ENCODE measurements at places on chromosomes 5 and 9.
A peak's percentile ranks its signal among the peaks of the same experiment; 100 is the strongest.

GRCh38 chr5:129767927-129768380 lies 20.1 kb downstream of the MINAR2 start:
- peak; percentile 76 for DNase-seq

DNA sequence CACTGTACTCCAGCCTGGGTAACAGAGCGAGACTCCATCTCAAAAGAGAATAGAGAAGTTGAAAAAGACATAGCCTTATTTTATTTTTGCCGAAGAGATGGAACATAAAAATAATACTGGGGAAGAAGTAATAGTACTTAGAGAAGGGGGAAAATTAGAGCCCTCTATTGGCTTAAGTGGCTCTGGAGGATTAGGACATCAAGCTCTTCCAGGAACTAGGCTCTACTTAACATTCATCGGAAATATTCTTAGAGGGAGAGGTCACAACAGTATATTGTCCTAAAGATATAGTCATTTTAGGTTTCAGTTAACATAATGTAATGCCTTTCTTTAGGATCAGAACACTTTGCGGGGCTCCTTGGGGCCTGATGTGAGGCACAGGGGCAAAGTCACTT lies 86.0 kb upstream of the PLPP1 start:
- no peak for DNase-seq

DNA sequence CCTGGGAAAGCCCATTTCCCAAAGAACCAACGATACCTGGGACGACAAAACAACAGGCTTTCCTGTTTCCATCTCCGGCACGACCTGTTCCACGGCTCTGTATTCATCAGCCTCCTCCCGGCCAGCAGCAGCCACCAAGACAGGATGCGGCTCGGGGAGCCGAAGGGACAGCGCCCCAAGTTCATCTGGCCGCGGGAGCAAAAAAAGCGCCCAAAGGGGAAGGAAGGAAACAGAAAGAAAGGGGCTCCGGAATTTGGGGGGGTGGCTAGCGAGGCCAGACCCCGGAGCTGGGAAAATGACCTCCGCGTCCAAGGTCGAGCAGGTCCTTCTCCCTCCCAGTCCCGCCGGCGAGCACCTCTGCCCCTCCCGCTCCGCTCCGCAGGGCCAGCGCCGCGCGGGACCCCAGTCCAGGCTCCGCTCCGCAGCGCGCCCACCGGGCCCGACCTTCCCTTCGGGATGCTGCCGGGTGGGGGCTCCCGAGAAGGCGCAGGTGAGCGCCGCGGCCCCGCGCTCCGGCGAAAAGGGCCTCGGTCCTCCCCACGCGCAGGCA lies 608 bp downstream of the ELOVL7 start:
- no peak for DNase-seq

- no peak for DNase-seq
Observed at GRCh38 chr5:42583322-42583721, 160.1 kb downstream of the GHR start.

- no peak for DNase-seq
Observed at GRCh38 chr5:4191703-4192102, 596.1 kb downstream of the IRX1 start.

DNA sequence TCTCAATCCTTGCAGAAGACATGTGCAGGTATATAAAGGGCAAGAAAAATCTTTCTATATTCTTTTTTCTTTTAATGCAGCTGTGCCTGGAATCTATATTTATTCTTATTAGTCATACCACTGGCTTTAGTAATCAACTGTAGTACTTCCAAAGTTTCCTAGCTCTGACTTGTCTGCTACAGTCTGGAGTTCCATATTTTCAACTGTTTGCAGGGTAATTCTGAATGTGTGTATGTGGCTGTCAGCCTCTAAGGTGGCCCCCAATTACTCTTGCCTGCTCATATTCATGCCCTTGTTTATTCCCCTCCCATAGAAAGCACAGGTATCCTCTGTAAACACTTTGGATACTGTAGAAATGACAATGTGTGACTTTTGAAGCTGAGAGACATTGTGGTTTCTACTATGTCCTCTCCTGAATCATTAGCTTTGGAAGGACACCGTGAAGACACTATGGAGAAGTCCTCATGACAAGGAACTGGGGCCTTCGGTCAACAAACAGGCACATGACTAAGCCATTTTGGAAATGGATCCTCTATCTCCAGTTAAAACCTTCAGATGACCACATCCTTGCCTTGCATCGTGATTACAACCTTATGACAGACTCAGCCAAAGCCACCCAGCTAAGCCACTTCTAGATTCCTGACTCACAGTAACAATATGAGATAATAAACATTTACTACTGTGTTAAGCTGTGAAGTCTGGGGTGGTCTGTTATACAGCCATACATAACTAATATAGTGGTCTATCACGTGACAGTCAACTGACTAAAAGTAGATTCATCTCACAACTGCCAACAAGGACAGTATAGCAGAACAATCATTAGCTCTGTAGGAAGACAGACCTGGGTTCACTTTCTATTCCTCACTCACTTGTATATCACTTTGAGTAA lies 49.5 kb upstream of the SUSD1 start:
- DNase-seq = no peak

DNA sequence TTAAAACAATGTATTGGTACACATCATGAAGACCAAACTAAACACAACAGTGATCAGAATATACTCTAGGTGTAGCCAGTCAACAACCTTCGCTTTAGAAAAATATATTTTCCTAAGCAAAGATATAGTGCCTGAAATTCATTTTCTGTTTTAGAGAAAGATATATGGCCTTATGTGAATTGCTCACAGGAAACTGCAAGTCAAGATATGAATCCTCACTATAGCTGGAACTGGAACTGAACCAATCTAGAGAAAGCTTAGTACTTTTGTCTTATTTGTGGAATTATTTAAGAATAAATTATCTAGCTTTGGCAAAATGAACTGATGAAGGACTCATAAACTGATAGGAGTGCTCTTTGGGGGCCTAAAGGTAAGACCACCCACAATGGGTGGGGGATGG lies 27.3 kb downstream of the GZMK start:
- DNase-seq = no peak

DNA sequence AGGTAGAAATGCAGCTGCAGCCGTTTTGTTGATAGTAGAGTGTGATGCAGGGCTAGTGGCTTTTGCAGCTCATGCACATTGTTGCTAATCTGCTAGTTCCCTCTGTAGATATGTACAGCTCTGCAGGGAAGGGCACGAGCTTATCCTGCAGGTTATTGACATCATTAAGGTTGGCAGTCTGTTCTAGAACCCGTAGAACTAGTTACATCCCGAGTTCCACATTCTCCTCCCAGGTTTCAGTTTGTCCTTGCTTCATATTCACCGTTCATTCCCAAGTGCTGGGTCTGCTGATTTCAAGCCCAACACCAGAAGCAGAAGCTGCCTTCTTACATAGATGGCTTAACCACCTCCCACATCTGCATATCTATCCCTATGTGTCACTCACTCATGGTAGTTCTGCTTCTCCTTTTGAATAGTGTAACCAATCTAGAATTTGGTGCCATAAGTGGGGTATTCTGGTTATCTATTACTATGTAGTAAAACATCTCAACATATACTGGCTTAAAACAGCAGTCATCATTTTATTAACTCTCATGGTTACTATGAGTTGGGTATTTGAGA lies 38.1 kb downstream of the CRHBP start:
- no peak for DNase-seq

GRCh38 chr5:5560016-5560415 lies 137.5 kb downstream of the ICE1 start:
- no peak for DNase-seq

DNA sequence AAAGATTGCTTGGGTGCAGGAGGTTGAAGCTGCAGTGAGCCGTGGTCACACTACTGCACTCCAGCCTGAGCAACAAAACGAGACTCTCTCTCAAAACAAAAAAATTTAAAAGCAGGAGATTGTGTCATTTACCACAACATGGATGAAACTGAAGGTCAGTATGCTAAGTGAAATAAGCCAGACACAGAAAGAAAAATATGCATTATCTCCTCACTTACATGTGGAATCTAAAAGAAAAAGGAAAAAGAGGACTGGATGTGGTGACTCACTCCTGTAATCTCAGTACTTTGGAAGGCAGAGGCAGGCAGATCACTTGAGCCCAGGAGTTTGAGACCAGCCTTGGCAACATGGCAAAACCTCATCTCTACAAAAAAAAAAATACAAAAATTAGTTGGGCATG lies 146.8 kb upstream of the DAPK1 start:
- no peak for DNase-seq

- DNase-seq = no peak
Observed at GRCh38 chr5:53010814-53011213, 21.7 kb downstream of the ITGA2 start.

DNA sequence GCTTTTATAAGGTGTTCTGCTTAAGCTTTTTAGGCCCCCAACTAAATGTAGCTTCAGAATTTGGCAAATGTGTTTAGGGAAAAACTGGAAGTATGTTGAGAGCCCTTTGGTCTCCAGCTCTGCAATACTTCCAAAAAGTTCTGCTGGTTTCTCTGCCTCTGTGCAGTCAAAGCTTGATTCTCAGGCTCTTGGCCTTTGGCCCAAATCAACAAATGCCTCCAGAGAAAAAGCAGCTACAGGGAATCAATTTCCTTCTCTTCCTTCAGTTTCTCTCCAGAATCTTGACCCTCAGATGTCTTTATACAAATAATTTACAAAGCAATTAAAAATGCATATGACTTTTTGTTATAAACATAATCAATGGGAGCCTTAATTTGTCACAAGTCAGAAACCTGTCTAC lies 235.7 kb downstream of the COMMD10 start:
- DNase-seq = no peak

DNA sequence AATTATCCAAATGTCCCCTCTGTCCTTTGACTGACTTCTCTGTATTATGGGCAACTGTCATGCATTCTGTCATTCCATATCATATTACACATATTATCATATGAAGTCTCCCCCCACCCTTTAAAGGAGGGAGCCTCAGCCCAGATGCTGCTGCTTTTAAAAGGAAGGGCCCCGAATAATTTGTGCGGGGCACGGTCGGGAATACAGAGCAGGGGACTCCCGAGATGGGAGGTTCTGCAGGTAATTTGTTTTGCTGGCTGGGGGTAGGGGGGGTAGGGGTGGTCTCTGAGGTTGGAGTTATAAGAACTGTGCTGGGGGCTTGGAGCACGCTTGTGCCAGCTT lies 10.1 kb upstream of the LHX2 start:
- DNase-seq = no peak
